ENCODE measurements at places on chromosomes 6 and 20. TPM values are rescaled to one million over a fixed set of nuclear protein-coding genes. Genes with fewer than 3 reads are reported as not detected.

Gene SCUBE3
- total RNA-seq: 35.5 TPM

Gene PACSIN1
- not detected for total RNA-seq

Gene HCK
- not detected for total RNA-seq

Gene HLA-DPB1
- total RNA-seq: 20.9 TPM

Gene SDC4
- 270 TPM for total RNA-seq

Gene HSD17B8
- total RNA-seq: 4.0 TPM

Gene TDRD6
- total RNA-seq: not detected

Gene EDN1
- total RNA-seq: under 0.01 TPM

Gene OTOR
- not detected for total RNA-seq

Gene RSPO3
- total RNA-seq: not detected

Gene MATN4
- not detected for total RNA-seq

Gene ZNF512B
- total RNA-seq: 8.6 TPM

Gene BPI
- total RNA-seq: not detected

Gene SPATA2
- 3.0 TPM for total RNA-seq

Gene OR12D3
- total RNA-seq: not detected

Gene TP53TG5
- 3.2 TPM for total RNA-seq

Gene SLC32A1
- total RNA-seq: not detected
